Fibroblast of skin of left quadriceps (primary cell): ENCODE measurements at places on chromosomes 12 and 14.

- DNase-seq: peak; percentile 49
Observed at GRCh38 chr14:103393676-103394626, 8.7 kb downstream of the MARK3 start.

GRCh38 chr12:93292731-93293566 lies 84.8 kb upstream of the NUDT4 start:
- DNase-seq: no peak

DNA sequence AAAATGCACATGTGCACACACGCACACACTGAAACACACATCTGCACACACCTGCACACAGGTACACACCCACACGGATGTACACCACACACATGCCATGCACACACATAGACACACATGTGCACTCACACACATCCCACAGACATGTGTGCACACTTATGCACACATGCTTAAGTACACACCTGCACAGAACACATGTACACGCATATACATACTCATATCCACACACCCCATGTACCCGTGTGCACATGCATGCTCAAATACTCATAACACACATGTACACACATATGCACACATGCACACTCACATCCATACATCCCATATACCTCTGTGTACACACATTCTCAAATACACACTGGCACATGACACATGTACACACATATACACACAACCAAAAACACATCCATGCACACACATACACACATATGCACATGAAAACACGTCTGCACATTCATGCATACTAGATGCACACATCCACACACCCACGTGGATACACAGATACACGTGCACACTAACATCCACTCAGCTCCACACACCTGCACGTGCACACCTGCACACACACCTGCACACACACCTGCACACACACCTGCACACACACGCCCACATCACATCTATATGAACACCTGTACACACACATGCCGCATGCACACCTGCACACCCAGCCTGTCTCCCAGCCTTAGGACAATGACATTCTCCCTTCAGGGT lies 336.7 kb downstream of the ADGRD1 start:
- DNase-seq: no peak

DNA sequence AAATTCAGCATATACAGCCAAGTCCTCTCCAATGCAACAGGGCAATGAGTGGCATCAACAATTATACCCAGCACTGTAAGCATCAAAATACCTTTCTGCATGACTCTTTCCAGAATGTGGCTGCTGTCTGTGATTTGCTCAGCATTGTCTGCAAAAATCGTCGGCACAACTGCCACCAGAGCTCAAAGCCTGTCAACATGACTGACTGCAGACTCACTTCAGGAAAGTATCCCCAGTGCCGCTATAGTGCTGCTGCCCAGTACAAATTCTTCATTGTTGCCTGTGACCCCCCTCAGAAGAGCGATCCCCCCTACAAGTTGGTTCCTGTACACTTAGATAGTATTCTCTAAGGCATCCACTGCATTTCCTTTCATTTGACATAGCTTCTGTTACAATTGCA lies 735 bp downstream of the RNASE6 start:
- DNase-seq: no peak

- DNase-seq: no peak
Observed at GRCh38 chr12:75784591-75784990, 247.0 kb downstream of the PHLDA1 start.

DNA sequence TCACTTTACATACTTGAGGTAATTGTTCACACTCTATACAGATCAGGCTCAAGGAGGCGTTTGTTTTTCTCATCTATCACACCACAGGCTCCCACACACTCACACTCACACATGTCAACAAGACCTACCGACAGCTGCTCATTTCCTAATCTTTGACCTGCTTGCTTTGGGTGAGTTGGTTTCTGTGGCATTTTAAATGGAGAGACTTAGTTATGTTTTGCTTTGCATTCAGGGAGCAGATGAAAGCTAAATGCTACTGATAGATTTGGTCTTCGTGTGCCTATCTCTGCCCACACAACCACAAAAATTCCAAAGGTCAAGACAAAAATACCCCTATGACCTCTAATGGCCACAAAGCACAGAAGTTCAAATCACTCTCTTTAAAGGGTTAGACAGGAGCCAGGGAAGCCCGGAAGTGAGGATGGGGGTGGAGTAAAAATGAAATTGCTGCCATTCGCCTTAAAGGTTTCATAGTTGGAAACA lies 203.5 kb upstream of the G2E3 start:
- DNase-seq: no peak

DNA sequence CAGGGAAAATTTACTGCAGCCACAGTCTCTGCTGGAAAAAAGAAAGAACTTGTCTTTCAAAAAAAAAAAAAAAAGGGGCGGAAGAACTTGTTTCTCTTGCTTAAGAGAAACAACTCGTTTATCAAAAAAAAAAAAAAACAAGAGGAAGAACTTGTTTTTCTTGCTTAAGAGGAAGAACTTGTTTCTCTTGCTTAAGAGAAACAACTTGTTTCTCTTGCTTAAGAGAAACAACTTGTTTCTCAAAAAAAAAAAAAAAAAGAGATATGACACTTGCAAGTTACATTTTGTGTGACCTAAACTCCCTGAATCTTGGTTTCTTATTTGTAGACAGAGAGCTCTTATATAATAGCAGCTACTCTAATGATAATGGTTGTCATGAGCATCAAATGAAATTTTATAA lies 44.7 kb upstream of the USP15 start:
- no peak for DNase-seq

GRCh38 chr14:89503431-89503996 lies 86.5 kb upstream of the FOXN3 start:
- DNase-seq: no peak

GRCh38 chr14:91249841-91250616 lies 5.5 kb upstream of the GPR68 start:
- DNase-seq: no peak

- DNase-seq: peak; percentile 30
Observed at GRCh38 chr12:128008341-128008740, 258.6 kb upstream of the TMEM132C start.
